ENCODE measurements at places on chromosomes 12 and 14.
A peak's percentile ranks its signal among the peaks of the same experiment; 100 is the strongest.

GRCh38 chr14:32703183-32703621 is 235.5 kb upstream of the NPAS3 start:
- peak; percentile 63 for DNase-seq

DNA sequence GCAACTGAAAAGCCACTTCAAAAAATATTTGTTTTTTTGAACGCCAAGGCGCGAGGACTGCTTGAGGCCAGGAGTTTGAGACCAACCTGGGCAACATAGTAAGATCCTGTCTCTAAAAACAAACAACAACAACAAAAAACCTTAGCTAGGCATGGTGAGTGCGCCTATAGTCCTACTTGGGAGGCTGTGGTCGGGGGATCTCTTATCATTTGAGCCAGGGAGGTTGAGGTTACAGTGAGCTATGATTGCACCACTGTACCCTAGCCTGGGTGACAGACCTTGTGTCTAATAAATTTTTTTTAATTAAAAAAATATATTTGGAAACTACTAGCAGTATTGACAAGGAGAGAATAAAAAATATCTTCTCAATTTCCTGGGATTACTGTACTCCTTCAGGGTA is 113.1 kb downstream of the TRAFD1 start:
- DNase-seq = no peak

DNA sequence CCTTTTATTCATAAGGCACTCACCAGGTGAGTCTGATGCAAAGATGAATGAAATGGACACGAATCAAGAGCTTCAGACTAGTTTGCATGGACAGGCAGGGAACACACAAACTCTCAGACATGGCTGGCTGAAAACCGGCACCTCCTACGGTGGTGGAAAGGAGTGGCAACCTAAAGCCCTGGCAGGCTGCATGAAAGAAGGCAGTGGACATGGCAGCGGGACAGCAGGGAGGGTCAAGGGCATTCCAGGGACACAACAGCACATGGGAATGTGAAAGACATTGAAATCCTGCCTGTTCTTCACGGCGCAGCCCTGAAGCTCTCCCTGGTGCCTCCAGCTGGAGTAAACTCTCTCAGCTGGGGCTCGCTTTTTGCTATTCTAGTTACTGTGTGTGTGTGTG is 16.6 kb upstream of the LRTM2 start:
- DNase-seq = no peak

- DNase-seq = no peak
Measured at GRCh38 chr14:99156090-99156425, 115.9 kb downstream of the BCL11B start.

DNA sequence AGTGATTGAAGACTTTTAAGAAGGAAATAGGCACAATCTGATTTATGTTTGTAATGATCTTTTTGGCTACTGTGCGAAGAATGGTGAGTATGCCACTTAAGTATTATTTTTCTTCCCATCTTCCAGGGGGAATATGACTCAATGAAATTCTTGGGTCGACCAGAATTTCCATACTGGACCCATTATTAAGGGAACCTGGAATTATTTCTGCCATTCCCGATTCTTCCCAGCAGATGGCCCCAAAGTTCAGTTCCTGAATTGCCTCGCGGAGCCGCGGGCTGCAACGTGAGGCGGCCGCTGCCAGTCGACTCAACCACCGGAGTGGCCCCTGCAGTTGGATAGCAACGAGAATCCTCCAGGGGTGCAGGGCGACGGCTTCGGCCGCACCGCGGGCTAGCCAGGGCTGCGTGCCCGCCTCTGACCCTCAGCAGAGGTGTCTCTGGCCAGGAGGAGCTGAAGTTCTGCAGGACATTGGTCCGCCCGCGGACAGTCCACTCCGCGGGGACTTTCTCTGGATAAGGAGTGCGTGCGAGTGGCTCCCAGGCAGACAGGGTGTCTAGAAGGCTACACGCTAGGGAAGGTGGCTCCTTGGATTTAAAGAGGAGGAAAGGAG is 628 bp upstream of the TSHR start:
- DNase-seq = peak; percentile 74

- no peak for DNase-seq
Measured at GRCh38 chr12:101967506-101967905, 90.1 kb downstream of the DRAM1 start.

GRCh38 chr12:34356233-34356987 is 334.1 kb downstream of the ALG10 start:
- DNase-seq = no peak

DNA sequence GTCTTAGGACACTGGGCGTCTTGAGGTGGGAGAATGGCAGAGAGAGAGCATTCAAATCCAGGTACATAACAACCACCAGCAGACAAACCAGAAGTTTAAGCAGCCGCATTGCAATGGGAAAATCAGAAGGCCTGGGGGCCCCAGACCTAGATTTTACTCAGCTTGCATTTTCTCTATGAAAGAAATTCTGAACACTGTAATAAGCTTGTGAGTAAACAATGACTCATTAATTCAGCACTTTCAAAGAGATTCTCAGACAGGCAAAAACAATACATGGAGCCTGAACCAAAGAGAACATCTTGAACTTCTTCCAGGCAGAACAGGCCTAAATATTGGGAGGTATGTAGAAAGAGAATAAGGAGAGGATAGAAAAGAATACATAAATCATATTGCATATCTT is 69.8 kb upstream of the IFNG-AS1 start:
- DNase-seq = peak; percentile 50

DNA sequence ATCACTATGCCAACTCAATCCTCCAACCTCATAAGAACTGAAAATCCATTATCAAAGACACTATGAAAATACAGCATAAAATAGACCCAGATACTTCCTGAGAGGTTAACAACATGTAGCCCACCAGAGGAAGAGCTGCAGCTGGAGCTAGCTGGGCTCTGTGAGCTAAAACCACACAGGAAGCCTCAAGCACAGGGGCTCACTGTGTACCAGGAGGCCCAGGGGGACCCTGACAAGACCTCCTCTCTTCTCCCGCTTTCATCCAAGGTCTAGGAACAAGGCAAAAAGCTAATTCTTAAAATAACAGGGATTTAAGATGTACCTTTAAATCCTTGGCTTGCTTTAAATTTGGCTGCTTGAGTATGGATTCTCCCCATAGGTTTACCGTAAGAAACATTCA is 53.6 kb downstream of the EIF2S3B start:
- DNase-seq = no peak

GRCh38 chr12:98280621-98281020 is 234.8 kb upstream of the TMPO start:
- no peak for DNase-seq

DNA sequence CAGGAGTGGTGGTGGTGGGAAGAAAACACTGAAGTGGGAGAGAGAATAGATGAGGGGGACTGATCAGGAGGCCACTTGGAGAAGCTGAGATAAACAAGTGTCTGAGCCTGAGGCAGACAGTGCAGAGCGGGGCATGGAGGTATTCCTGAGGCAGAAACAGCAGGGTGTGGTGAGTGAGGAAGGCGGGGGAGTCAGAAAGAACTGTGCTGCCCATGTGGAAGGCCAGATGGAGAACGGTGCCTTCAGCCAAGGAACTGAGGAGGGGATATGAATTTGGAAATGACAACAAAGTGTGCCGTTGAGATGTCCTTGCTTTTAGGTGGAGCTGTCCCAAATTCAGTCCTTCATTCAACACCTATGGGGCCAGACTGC is 13.7 kb downstream of the APPL2 start:
- no peak for DNase-seq

DNA sequence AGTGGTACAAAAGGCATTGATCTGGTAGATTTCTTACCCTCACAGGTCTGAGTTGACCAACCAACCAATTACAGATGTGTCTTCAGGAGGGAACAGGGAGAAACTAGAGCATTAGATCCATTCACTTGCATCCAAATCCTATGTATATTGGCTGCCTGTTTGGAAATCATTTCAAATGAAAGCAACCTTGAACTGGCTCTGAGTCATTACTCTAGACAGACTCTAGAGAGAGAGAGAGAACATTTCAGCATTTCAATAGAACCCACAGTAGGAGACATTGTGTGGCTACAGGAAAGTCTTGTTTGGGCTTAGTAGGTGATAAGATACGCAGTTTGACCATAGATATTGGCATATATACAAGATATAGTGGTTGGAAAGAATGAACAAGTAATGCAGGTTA is 114.5 kb downstream of the PTPRR start:
- DNase-seq = no peak
